ENCODE measurements at places on chromosomes 1 and 21.
A peak's percentile ranks its signal among the peaks of the same experiment; 100 is the strongest.

DNA sequence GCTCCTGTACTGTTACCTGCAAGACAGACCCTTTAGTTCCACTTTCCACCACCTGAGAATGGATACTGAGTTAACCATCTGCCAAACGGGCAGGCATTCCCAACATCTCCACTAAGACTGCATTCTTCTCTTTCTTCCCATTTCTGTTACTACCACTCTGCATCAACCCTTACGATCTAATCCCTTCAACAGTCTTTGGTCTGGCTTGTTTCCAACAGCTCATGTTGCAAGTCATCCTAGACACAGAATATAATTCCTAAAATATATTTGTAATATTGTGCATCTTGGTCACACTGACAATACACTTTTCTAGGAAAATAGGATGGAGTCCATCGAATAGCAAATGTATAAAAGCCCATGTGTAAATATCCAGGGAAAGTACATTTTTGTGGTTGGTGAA is 166.7 kb downstream of the SIPA1L2 start:
- no peak for DNase-seq

DNA sequence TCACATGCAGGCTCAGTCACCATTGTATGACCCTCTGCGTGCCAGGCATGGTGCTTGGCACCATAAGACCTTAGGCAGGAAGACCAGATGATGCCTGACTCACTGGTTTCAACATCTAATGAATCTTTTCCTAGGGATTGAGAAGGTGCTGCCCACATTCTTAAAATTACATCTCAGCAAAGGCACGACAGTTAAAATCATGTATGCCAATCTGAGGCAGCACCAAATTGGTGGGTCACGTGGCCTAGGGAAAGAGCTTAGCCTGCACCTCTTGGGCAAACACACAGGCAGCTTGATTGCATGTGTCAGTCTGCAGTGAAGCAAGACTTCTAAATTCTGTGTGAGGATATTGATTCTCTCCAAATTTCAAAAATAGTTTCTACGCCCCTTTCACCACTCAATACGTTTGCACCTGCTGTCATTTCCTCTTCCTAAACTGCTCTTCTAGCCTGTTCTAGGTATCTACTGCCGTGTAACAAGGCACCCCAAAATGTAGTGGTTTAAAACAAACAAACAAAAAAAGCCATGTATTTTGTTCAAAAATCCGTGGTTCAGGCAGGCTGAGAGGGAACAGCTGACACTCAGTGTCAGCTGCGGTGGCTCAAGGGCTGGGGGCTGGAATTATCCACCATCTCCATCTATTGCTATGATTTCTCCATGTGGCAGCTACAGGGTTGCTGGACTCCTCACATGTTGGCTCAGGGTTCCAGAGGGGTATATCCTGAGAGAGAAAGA is 160.2 kb upstream of the FGGY start:
- DNase-seq = no peak

DNA sequence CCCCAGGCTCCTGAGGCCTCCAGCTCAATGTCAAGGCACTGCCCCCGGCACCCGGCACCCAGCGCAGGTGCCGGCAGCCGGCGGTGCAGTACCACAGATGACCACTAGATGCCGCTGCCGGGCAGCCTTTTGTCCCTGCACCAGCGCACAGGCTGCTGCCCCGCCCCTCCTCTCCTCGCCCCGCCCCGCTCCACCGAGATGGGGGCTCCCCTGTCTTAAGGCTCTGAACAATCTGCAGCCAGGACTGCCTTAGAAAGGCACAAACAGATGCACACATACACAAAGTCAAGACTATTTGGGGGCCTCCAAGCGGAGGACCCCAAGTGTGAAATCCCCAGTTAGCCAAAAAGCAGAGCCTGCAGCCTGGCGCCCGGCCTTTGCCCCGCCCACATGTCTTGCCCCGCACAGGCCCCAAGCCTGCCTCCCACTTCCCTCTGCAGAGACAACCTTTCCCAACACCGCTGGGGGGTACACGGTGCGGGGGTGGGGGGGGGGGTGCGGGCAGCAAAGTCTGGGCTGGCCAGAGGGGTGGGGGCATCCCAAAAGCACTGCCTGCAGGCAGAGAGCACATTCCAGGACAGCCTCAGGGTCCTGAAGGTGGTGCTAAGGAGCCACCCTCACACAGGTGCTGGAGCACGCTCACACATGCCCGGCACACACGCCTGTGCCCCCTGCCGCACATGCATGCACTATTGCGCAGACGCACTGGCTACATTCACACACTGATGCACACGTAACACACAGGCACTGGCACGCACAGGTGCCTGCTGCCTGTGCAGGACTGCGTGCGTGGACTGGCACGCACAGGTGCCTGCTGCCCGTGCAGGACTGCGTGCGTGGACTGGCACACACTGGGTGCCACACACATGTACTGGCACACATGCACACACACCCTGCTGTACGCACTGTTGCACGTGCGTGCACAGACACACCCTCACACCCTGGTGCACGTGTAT is 37.1 kb downstream of the ARHGEF16 start:
- no peak for DNase-seq

- no peak for DNase-seq
Measured at GRCh38 chr1:100767176-100767890, 47.8 kb downstream of the VCAM1 start.

DNA sequence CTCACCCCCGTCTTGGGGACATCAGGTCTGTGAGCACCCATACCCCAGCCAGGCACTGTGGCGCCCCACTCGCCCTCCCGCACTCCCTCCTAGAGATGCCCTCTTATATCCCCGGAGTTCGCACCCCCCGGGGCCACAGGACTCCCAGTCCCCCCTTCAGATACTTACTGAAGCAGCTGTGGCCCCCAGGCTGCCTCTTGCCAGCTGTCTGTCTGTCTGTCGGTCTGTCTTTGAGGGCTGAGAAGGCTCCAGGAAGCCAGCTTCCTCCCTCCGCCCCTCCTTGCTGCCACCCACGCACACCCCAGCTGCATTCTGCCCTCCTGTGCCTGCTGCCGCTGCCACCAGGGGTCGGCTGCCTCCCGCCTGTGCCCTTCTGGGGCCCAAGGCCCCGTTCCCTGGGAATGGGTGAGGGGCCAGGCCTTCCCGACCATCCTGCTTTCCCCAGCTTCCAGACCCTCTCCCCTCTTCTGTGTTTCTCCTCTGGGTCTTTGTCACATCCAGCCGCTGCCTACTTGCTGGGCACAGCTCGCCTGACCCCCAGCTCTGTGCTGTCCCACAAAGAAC is at the start of gene PTPN7:
Gene PTPN7, minus strand, starts transcription at position 226 of the 564 bp plus-strand sequence. CDS start 1,200 bp downstream, outside the sequence.
- no peak for DNase-seq

GRCh38 chr1:214514819-214515383 is 36.5 kb downstream of the PTPN14 start:
- no peak for DNase-seq

DNA sequence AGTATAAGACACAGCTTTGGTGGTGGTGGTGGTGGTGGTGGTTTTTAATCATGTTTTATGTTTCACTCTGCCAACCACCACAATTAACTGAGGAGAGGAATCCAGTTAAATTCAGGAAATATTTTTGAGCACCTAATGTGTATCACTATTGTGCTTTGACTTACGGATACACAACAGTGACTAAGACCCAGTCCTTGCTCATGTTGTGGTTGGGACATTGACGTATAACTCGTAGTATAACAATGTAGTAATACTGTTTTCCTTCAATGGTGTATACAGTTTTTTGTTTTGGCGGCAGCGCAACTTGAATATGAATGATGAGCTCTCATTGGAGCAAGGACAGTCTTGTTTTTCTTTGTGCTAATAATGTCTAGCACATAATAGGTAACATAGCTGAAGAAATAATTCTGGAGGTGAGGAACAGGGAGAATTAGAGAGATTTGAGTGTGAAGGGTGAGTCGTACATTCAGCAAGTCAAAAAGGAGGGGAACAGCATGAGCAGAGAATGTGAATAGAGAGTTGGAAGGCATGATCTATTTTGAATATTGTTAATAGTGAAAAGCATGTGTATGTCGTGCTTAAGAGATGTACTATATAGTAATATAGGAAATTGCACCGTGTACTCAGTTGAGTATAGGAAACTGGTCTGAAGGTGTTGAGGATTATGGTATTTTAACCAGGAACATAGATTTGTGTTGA is 5.5 kb downstream of the CACYBP start:
- DNase-seq = no peak

DNA sequence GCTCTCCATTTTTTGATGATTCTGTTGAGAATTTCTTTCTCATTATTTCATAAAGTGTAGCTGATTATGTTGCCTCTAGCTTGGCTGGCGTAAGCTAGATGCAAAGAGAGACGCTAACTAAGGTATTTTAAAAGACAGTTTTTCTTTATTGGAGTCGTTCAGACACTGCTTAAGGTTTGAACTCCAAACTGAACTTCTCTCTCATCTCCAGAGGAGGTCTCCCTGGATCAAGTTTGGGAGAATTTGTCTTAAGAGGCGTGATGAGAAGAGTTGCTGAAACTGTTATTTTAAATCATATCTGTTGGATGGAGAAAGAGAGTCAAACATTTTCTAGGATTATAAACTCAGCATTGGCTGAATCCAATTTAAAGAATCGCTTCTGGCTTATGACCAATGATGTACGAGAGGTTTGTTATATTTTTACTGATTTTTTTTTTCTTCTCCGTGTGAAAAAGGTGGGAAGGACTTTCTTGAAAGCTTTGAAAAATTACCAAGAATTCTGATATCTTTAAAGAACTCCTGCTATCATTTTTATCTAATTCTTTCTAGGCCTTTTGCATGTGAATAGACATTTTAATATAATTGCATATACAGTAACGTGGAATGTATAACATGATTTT is 34.0 kb downstream of the MAP3K7CL start:
- DNase-seq = no peak

DNA sequence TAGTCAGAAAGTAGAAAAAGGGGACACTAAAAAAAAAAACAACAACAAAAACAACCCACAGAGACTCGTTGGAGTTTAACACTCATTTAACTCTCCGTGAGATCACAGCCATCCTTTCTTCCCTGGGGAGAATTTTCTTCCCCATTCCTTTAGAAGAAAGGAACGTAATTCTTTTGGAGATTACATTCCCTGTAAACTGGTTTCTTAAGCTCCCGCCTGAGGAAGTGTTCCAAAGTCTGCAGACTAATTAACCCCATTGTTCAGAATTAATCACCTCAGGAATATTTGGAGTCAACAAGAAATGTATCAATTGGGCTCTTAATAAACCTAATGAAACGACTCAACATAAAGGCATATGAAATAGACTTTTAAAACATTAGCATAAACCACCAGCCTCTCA is 228.2 kb upstream of the CSF3R start:
- DNase-seq = no peak

- DNase-seq = no peak
Measured at GRCh38 chr1:14567056-14567455, 31.4 kb upstream of the KAZN start.

DNA sequence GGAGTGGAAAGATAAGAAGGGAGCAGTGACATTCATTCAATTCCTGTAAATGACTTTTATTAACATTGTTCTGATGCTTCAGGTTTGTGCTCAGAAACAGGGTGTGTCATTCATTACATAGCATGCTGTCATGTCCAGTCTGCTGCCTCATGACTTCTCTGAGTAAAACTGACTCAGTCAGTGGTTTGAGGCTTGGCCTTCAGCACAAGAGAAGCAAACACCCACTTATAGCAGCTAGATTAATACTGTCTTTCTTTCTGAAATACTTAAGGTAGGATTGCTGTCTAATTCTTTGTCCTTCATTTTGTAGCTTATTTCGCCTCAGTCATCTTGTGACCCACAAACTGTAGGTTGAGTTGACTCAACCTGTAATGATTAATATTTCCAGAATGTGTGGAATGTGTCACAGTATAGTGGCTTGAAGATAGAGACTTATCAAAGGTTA is 32.9 kb downstream of the RASAL2 start:
- no peak for DNase-seq

DNA sequence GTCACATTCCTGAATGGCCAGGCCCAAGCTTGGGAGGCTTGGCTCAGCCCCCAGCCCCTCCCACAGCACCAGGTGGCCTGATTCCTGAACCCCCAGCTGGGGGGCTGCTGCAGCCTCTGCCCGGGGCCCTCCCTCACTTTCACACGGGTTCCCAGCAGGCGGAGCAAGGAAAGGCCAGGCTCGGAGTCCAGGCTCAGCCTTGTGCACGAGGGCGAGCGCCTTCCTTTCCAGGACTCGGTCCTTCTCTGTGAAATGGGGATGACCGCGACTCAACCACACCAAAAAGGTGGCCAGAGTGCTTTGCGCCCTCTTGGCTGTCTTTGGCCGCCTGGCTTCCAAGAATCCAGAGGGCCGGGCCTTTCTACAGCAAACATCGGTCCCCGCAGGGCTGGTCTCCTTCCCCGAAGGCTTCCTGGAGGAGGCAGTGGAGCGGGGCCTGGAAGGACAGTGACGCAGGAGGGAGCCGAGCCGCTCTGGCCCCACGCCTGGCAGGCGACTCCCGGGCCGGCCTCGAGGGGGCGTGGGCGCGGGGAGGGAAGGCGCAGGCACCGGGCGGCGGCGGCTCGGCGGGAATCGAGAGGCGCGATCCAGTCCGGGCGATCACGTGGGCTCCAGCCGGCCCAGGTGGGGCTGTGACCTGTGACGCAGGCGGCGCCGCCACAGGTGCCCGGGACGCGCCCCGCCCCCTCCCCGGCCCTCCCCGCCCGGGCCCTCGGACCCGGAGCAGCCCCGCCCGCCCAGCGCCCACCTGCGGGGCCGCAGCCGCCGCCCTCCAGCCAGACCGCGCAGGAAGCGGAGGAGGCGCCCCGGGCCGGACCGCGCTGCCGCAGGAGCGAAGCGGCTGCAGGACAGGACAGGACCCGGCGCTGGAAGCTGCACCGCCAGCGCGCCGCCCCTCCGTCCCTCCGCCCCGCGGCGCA is at the start of gene ARHGEF16:
Gene ARHGEF16, plus strand, starts transcription at position 775 of the 920 bp plus-strand sequence. CDS start 8,420 bp downstream, outside the sequence.
- DNase-seq = peak; percentile 34

DNA sequence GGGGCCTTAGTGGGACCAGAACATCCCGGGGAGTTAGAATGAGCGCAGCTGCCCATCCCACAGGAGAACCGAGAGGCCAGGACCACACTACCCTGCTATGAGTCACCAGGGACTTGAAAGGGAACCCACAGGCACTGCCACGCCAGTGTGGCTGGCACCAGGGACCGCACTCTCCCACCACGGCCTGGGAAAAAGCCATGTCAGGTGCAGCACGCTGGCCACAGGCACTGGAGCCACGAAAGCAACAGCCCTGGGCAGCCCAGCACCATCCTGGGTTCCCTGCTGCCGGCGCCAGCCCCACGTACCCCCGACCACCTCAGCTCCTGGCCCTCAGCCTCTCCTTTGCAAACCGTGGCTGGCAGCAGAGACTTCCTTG is 14.1 kb upstream of the TMEM240 start:
- no peak for DNase-seq

DNA sequence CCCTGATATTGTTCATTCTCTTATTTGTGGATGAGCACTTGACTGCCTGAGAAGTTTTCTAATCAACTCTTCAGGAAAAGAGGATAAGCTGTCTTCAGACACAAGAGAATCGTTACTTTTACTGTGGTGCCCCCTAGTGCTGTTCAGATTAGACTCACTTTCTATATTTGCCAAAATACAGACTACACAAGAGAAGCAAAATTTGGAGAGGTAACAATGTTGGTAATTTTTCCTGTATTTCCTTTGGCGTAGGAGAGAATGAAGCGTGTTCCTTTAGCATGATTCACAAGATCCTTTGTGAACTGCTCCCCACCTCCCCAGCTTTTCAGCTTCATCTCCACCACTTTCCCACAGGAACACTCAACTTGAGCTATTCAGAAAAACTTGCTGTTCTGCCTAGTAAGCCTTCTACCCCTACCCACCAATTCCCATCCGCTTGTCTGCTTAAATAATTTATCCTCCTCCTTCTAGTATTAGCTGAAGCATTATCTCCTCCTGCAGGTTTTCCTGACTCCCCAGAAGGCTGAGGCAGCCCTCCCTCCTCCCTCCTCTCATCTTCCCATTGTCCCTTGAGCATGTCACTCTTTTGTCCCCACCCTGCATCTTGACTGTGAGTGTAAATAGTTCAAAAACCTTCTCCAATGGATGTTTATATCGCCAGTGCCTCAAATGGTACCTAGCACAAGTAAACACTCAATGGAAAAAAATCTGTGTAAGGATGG is 4.5 kb downstream of the TNFSF4 start:
- DNase-seq = no peak

Data from cortex of kidney (tissue), 1 donor.